ENCODE measurements at places on chromosomes 4 and X.

DNA sequence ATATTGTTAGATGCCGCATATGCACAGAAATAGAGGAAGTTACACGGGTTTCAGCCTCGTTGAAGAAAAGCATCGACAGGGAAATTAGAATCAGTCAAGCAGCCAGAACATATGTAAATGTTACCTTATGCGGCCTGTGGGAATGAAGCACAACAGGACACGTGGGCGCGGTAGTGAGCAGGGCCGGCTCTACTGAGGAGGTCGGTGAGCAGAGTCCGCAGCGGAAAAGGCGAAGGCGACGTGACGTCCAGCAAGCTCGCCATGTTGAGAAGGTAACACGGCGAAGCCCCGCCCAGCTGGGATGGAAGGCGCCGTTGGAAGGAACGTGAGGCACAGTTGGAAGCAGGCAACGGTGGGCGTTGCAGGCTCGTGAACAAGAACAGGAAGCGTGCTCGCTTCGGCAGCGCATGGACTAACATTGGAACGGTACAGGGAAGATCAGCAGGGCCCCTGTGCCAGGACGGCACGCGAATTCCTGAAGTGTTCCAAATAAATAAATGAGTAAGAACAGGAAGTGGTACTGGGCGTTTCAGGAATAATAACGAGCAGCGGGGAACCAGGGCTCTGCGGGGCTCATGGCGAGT, 54.6 kb downstream of the MTNR1A start:
- DNase-seq: no peak

DNA sequence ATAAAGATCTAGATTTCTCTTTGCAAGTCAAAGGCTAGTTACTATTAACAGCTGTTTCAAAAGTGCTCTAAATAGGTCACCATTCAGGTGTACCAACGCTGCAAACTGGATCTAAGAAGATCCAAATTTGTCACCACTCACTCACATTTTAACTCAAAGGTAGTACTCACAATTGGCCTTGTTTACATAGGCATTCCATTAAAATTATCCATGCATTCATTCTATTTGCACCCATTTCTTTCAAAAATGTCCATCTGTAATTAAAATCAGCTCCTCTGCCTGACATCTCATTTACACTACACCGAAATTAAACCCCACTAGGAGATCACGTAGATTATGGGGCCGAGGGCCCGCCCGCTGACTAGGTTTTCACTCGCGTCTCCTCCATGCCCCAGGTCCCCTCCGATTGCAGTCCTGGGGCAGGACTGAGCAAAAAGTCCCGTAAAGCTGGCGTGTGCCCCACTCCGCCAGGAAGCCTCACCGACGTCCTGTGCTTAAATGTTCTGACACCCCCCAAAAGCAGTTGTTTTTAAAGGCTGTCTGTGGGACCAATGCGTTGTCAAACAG, 1.3 kb upstream of the ING2 start:
- DNase-seq: no peak

DNA sequence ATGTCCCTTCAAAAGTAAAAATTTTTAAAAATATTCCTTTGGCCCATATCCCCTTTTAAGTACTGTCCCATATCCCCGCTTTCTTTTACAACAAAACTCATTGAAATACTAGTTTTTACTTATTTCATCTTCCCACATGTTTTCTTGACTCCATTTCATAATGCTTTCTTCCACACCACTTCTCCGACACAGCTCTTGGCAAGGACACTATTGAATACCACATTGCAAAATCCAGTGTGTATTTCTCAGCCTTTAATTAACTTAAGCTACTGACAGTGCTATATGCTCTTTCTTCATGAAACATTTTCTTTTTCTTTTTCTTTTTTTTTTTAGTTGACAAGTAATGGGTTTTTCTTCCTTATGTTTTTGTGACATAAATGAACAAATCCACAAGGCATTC, 28.8 kb downstream of the PRDM8 start:
- no peak for DNase-seq

GRCh38 chr4:82905205-82905604, 4.7 kb downstream of the THAP9 start:
- no peak for DNase-seq

DNA sequence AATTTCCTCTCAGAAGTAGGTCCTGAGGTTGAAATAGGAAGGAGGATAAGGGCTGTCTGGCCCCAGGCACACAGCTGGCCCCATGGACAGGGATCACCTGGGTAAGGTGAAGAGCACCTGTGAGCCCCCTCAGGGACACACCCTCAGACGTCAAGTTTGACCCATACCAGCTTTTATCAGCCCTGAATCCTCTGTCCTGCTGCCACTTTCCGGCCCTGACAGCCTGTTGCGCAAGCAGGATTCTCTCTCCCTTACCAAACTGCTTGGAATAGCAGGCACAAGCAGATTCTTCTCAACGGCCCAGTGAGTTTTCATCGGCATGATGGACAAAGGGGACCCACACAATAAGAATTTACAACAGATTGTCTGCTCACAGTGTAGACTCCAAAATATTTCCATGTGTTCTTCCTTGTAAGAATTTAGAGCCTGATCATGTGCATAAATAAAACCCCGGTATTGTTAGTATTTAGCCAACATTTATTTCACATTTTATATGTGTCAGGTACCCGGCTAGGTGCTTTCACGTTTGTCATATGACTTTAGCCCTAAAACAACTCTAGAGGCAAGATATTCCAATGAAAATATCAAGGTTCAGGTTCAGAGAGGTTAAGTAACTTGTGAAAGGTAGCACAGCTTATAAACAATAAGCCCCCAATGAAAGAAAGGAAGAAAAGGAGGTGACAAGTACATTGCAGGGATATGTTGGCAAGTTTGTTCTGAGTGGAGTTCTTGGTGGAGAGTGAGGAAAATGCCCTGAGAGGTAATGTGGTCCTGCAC, 107.2 kb upstream of the KIT start:
- DNase-seq: peak; percentile 30

- no peak for DNase-seq
Observed at GRCh38 chrX:16573781-16574180, 76.2 kb upstream of the S100G start.

- DNase-seq: no peak
Observed at GRCh38 chr4:8746523-8747466, 124.8 kb downstream of the HMX1 start.

- DNase-seq: no peak
Observed at GRCh38 chr4:83009529-83009928, 1.1 kb downstream of the LIN54 start.

- no peak for DNase-seq
Observed at GRCh38 chr4:53541577-53542206, 49.6 kb downstream of the LNX1 start.

- DNase-seq: no peak
Observed at GRCh38 chrX:1466971-1467561, 14.4 kb upstream of the ASMTL start.

DNA sequence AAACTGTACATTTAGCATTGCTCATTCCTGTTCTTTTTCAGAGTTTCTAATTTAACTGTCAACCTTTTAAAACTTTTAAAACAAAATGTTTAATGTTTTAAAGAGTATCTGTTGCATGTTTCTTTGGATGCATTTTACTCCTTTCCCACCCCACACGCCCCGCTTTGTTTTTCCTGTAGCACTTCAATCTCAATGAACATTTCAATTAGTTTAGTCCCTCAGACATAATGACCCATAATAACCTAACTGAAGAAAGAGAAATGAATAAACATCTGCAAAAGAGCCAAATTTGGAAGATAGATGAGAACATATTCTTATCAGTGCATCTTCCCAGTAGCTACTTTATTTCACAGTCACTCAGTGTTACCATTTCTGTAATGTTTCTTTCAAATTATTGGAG, 7.5 kb downstream of the PCDH10 start:
- no peak for DNase-seq

GRCh38 chrX:29560065-29560464, 655.3 kb upstream of the MAGEB2 start:
- DNase-seq: no peak

- DNase-seq: no peak
Observed at GRCh38 chr4:89382439-89382838, 74.8 kb upstream of the GPRIN3 start.

DNA sequence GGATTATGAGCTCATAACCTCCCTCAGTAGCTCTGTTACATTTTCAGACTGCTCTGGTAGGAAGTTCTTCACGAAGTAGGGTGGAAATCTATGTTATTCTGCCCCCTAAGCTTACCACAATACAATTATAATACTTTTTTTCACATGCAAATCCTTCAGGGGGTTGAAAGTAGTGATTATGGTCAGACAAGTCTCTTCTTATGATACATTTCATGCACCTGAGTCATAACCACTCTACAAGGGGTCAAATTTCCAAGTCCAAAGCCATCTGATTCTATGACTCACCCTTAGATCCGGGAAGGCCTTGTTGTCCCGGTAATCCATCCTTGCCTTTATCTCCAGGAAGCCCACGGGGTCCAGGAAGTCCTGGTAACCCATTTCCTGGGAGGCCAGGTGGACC, 95.2 kb downstream of the ATG4A start:
- DNase-seq: no peak

GRCh38 chr4:3639613-3640586, 107.7 kb upstream of the LRPAP1 start:
- DNase-seq: no peak

DNA sequence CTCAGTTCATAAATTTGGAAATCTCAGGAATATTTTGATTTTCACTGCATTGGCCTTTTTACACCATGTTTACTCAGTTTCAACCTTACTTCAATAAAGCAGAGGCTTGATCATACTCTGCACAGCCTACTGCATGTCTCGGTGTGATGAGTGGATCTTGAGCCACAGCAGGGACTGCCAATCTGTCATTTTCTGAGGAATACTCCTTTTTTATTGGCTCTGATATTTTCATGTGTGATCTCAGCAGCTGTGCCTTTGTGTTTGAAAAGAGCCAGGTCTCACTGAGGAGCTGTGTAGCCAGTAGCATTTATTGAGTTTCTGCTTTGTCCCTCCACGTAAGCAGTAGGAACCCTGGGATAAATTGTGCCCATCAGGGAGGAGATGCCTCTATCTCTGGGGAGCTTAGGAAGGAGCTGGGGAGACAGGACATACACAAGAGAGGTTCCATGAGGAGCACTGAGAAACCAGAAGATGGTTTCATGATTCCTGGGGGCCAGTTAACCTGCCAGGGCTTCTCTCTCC, 18.9 kb upstream of the TRIM2 start:
- no peak for DNase-seq

DNA sequence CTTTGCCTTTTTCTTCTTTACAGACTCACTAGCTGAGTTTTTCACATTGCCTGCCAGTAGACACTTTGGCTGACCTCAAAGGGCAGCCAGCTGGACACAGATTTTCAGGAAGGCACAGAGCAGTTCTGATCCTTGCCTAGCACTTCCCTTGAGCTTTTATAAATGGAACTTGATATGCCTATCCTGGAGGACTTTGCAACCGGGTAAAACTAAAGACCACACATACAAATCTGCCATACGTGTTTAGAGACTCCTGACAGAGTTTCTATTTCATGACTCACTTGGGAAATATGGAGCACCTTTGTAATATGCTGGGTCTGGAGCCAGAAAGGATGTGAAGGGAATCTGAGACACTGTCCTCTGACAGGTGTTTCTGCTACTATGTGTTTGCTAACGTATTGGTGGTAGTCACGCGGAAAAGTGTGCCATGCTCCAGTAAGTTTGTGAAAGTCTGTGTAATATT, 56.7 kb upstream of the RASSF6 start:
- DNase-seq: no peak

DNA sequence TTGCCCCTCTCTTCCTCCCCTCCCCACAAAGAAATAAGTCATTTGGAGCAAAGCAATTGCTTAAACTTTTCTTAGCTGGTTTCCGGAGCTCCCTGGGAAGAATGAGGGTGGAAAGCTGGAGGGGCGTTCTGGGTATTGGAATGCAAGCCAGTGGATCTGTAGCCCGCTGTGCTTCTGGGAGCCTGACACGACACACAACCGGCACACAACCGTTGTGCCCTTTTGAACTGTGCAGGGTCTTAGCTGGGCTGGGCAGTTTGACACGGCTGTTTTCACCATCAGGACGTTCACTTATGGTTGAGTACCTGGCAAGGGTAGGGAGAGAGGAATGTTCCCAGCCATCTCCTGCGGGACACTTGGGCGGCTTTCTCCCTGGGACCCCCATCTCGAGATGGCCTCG, 38.3 kb downstream of the SHROOM2 start:
- DNase-seq: no peak

- DNase-seq: no peak
Observed at GRCh38 chr4:65773636-65774035, 103.3 kb upstream of the EPHA5 start.

DNA sequence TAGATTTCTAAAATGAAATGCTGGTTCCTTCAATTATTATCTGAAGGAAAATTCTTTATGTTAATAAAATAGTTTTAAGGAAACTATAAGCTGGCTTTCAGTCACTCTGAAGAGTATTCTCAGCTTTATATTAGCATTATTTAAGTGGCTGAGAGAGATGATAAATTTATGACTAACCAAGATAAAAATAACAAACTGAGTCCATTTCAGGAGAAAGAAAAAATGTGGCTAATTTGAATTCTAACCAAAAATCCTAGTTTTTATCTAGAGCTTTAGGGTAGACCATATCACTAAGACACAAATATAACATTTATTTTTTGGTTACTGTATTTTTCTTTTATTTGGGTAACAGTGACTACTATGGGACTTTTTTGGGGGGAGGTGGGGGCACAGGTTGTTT, 59.4 kb upstream of the NAP1L5 start:
- no peak for DNase-seq

GRCh38 chrX:109928596-109929335, 74.1 kb upstream of the TMEM164 start:
- DNase-seq: no peak

- DNase-seq: no peak
Observed at GRCh38 chrX:39760930-39761329, 336.8 kb downstream of the BCOR start.

- DNase-seq: no peak
Observed at GRCh38 chr4:69092190-69092589, 4.1 kb upstream of the UGT2B7 start.

GRCh38 chr4:128983771-128984485, 109.4 kb downstream of the SCLT1 start:
- no peak for DNase-seq

GRCh38 chrX:85859426-85859825, 187.9 kb downstream of the CHM start:
- no peak for DNase-seq

GRCh38 chrX:40090961-40091360, 6.8 kb downstream of the BCOR start:
- DNase-seq: no peak

GRCh38 chr4:168502861-168503260, 6.0 kb downstream of the PALLD start:
- no peak for DNase-seq

DNA sequence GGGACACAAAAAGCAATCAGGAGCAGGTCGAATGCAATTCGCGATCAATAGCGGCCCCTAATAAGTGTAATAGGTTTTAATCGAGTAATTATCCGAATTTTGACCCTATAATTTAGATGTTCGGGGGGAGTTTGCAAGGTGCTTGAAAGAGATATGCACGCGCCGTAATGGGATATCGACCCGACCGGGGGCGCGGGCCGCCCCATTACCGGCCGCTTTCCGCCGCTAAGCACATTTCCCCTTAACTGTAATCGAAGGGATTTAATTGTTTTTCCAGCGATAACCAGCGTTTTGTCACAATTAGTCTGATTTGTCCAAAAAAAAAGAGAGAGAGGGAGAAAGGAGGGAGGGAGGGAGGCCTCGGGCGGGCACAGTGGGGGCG, 997 bp downstream of the NKX1-1 start:
- DNase-seq: no peak

- no peak for DNase-seq
Observed at GRCh38 chr4:13137390-13137789, 346.8 kb downstream of the RAB28 start.
